ENCODE measurements at places on chromosomes 5 and 9.

DNA sequence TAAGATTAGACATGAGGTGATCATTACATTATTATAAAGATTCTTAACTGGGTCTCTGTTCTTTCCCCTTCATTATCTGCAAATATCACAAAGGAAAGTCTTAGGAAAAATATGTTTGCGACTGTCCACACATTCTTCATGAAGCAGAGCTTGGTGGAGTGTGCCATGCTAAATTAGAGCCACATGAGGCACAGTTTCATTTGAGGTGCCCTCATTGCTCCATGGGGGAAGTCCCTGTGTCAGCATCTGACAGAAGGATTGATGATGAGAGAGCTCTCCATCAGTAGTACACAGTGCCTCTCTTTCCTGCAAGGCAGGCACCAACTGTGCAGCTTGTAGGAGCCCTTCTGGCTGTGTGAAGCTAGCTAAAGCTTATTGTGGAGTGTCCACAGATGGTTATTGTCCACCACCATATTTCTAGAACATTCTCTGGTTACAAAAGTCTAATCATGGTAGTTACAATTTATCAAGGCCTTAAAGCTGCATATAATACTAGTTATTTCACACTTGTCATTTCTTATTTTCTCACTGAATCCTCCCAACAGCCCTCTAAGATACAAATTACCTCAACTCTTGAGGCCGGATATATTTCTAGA, 63.9 kb downstream of the C9orf152 start:
- DNase-seq = no peak

GRCh38 chr5:35436400-35437057, 181.1 kb upstream of the SPEF2 start:
- DNase-seq = peak; percentile 42

DNA sequence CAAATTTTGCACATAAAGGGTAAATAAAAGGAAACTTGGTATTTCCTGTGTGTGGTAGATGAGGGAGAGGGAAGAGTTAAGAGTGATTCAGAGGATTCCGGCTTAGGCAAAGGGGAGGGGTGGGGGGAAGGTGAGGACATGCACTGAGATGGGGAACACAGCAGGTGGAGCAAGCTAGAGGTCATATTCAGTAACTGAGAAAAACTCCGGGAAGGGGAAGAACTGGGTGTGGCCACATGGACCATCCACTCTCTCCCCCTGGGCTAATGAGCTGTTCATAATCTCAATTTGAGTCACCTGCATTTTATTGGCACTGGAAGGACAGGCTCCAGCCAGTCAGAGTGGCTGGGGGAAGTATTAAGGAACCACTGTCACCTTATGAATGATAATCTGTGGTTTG, 45.1 kb upstream of the UGCG start:
- DNase-seq = no peak

DNA sequence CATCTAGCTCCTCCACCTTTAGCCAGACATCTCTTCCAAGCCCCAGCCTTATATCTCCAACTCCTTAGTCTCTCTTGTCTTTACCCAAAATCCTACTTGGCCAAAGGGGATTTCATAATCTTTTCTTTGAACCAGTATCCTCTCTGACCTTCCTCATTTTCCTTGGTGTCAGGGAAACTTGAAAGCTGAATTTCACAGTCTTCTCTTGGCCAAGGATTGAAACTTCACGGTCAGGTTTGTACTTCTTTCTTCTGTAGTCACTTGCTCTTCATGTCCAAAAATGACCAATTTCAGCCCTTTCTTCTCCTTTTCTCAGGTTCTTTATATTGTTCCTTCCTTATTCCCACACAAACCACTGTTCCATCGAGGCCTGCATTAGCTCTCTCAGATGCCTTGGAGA, 473.7 kb upstream of the KLF4 start:
- no peak for DNase-seq

GRCh38 chr9:113274474-113275156, 757 bp downstream of the CDC26 start:
- DNase-seq = peak; percentile 67

- DNase-seq = no peak
Observed at GRCh38 chr9:97437051-97437600, 25.2 kb downstream of the TDRD7 start.

DNA sequence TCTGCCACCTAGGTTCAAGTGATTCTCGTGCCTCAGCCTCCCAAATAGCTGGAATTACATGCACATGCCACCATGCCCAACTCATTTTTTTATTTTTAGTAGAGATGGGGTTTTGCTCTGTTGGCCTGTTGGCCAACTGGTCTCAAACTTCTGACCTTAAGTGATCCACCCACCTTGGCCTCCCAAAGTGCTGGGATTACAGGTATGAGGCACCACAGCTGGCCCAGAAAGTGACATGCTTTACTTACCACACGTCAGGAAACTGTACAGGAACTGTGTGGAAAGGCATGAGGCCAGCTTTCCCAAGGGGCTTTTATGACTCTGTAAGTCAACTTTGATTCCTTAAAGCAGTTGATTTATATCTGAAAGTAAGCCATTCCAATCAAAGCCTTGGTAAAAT, 25.0 kb downstream of the DNAJB5 start:
- no peak for DNase-seq

DNA sequence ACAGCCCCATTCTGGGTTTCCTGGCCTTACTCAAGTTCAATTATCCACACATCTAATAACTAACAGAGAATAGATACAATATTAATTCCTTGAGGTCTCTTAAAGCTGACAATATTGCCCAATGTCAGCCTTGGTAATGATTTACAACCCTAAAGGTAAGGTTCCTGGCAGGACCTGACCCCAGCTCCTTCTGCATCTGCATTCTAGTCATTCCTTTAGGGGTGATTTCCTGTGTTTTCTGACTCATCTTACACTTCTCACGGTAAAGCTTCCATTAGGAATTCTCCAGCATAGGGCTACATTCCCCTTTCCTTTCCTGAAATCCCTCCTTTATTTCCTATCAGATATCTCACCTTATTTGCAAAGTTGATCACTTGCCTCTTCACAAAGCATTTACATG, 9.3 kb downstream of the HAVCR1 start:
- peak; percentile 54 for DNase-seq

DNA sequence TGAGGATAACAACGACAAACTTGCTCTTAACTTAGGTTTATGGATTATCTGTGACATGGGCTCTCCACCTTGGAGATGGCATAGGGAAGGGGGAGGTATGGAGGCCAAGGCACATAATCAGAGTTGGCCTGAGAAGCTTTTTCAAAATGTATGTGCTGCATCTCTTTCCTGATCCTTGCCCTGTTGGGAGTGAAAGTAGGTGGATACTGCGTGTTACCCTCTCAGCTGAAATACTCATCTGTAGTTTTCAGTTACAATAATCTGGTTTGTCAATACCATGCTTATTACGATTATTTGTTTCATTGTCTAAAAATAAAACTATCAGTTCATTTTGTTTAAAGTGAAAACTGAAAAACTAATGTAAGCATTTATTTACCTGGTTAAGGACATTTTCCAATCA, 86.7 kb downstream of the SLC44A1 start:
- DNase-seq = no peak

DNA sequence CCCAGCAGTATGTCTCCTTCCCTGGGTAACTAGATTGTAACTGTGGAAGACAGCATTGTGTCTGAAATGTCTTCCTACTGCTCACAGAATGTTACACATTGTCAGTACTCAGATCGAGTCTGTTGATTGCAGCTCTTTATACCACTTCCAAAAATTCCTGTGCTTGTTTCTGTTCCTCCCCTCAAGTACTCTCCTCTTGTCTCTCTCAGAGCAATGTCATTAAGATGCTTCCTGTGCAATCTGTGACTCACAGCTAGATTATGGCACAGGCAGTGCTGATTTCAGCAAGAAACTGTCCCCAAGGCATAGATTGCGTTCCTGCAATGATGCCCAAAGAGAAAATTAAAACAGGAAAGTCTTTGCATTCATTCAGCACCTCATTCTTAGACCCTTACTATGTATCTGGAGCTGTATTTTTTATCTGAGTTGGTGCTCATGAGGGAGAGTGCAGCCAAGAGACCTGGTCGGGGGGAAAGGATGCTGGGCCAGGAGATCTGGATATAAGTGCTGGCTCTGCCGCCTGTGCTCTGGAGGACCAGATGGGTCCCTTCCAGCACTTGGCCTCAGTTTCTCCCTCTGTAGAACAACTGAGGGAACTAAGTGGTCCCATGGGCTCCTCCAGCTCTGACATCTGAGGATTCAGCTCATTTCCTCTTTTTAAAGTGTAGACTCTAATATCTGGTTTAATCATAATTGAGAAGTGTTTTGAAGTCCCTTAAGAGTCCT, 40.8 kb upstream of the GNPDA1 start:
- peak; percentile 69 for DNase-seq

GRCh38 chr9:68429631-68430030, 73.2 kb downstream of the PGM5 start:
- no peak for DNase-seq

DNA sequence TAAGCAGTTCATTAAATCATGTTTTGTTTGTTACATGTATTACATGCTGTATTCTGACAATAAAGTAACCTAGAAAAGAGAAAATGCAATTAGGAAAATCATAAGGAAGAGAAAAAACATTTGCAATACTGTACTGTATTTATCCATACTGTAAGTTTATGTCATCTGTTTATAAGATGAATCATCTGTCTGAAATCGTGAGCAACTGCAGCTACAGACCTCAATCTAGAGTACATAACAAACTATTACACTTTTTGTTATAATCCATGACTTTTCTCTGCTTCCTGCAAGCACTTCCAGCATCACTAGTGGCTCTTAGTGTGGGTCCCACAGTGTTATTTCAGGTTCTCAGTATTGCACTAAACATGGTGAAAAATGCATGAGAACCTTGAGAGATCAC, 144.4 kb upstream of the NR4A3 start:
- no peak for DNase-seq

- no peak for DNase-seq
Observed at GRCh38 chr5:54186912-54187445, 123.4 kb downstream of the ARL15 start.

GRCh38 chr5:107666051-107666655, 4.6 kb downstream of the EFNA5 start:
- no peak for DNase-seq

- DNase-seq = no peak
Observed at GRCh38 chr5:11596185-11596584, 308.1 kb downstream of the CTNND2 start.

- no peak for DNase-seq
Observed at GRCh38 chr5:172145870-172146747, 41.9 kb downstream of the STK10 start.

GRCh38 chr9:69174616-69175463, 763 bp downstream of the TJP2 start:
- DNase-seq = peak; percentile 92

DNA sequence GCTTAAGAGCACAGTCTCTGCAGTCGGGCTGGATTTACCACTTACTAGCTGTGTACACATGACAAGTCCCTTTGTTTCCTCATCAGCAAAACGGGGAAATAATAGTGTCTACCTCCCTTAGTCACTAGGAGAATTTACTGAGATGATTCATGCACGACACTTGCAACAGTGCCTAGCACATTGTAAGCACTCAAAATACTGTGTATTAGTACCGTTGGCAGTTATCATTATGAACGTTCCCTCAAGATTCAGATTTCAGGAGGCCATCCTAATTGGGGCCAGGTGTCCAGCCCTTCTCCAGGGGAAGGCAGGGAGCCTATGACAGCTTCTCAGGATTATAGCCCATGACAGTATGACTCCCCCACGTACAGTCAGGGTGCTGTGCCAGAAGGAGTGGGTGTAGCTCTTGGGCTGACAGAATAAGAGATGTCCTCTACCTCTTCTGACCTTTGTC, 164.3 kb downstream of the DOCK2 start:
- DNase-seq = peak; percentile 49

DNA sequence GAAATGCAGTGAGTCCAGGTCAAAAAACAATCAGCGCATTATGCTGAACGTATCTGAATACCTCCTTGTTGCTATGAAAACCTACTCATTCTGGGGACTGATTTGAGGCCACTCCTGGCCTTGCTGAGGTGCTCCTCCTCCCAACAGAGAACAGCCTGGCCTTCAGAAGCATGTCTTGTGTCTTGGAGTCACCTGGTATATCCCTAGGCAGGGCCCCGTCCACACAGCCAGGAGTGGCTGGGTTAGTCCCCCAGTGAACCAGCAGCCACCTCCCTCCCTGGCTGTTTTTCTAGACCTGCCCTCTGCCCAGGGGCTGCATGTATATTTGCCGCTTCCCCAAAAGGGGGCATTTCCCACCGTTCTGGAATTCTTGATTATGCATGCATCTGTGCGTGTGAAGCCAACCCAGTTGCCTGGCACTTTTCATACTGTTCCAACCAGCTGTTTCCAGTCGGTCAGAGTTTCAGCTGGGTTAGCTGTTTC, 99.2 kb upstream of the SPATA31C2 start:
- DNase-seq = no peak
